Effector CD4-positive, alpha-beta T cell (primary cell): ENCODE measurements at places on chromosomes 2 and 18.

DNA sequence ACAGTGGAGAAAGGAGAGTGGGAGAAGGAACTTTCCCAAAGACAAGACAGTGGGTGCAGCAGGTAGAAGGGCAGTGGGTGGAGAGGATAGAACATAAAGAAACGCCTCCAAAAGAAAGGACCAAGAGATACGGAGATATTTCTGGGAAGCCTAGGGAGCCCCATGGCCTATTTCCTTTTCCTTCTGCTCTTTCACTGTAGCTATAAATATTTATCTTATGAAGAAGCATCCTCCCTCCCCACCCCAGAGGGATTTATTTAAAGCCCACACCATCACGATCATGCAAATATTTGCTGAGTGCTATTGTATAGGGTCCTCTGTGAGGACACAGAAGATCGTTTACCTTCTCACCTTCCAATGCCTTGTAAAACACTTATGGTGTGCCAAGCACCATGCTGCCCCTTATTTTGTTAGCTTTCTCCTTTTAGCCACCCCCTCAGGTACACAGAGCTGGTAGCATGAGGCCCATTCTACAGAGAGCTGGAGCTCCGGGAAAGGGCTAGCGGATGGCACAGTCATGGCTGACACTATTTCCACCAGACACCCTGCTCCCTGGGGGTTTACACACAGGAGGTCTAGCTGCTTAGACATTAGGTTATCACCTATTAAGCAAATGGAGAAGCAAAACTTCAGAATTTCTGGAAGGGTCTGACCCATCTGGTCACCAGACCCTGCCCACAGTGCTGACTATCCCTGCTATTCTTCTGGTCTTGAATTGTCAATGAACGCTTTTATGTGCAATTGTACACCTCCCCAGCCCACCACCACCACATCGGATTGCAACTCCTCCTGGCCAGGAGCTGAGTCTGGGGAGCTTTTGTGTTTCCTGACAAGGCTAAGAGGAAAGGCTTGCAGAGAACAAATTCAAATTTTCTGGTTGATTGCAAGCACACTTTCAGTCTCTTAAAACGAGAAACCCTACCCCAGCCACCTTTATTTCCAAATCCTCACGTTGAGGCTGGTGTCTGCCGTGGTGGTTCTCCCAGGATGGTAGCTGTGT lies 91.8 kb upstream of the KLF7 start:
- no peak for DNase-seq

- no peak for DNase-seq
Observed at GRCh38 chr18:50410894-50411293, 36.0 kb downstream of the SKA1 start.

- DNase-seq: no peak
Observed at GRCh38 chr2:221133941-221134340, 438.2 kb downstream of the EPHA4 start.

- no peak for DNase-seq
Observed at GRCh38 chr2:171289991-171290390, 129.3 kb upstream of the TLK1 start.

- no peak for DNase-seq
Observed at GRCh38 chr2:185633621-185634020, 105.0 kb upstream of the FSIP2 start.

- no peak for DNase-seq
Observed at GRCh38 chr2:67828066-67828465, 234.7 kb downstream of the C1D start.

DNA sequence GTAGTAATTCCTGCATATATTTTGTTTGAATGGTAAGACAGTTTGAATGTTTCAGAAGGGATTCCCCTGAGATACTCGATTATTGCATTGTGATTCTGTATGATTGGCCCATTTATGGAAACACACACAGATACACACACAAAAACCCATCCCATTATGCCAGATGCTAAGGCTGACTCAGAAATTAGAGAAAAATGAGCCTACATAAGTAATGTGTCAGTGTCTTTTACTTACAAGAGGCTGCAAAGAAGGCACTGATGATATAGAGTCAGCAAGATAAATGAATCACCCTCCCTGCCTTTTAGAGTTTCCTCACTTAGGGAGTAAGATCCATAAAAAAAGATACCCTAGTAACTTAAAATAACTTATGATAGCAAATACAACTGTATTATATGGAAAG lies 1481.1 kb upstream of the ACVR2A start:
- DNase-seq: no peak

DNA sequence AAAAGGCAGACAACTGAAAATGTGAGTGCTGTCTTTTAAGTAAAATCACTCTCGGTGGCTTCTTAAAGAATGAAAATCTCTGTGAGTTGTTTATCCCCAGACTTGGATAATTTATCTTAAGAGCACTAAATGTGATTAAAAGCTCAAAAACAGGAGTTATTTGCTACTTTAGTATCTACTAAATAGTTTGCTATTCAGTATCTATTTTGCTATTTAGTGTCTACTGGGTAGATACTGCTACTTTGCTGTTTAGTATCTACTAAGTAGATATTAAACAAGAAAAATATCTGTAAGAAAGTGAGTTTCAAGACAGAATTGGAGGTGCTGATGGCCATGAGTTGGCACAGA lies 1.4 kb upstream of the KCNG3 start:
- DNase-seq: no peak

DNA sequence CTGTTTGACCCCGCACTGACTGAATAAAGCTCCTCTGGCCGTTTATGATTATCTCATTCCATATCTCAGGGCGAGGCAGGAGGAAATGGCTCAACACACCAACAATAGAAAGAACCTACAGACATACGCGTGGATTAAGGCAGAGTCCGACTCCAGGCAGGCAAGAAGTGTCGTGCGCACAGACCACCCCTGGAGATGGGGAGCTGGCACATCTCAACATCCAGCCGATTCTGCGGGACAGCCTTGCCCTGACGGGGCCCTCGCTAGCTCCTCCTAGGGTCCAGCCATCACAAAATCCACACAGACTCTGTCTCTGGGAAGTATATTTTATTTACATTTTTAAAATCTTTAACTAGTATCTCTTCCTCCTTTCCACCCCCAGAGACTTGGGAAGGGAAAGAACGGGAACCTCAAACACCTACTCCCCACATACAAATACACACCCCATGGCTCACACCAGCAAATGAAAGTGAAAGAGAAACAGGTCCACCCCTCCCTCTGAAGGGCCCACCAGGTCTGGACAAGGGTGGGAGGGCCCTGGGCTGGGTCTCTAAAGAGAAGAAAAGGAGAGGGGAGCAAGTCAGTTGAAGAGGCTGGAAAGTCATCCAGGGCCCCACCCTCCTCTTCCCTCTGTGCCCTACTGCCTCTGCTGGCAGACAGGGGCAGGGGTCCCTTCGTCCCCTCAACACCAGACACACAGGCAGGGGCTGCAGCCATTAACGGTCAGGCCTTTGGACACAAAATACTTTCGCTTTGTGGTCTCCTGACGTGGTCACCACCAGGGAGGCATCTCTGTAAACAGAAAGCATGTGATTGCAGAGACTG lies 3.2 kb downstream of the GPBAR1 start:
- no peak for DNase-seq

DNA sequence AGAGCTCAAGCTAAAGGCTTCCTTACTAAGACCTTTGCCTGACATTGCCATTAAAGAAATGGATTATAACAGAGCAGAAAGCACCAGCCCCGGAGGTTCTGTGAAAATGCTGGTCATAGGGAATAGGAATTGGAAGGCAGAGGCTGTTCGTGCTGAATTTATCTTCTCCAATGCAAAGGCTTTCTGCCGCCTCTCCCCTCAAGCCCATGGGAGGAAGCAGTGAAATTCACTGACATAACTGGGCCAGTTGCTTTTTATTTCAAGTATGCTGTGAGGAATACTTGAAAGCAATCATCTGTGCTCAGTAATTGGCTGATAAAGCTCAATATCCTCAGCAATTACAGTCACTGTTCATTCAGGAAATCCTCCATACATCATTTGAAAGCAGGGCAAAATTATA lies 85.4 kb upstream of the LINC00305 start:
- no peak for DNase-seq

GRCh38 chr2:117997872-117998454 lies 15.9 kb downstream of the CCDC93 start:
- DNase-seq: no peak

GRCh38 chr2:194917519-194917918 lies 739.5 kb upstream of the SLC39A10 start:
- DNase-seq: no peak

DNA sequence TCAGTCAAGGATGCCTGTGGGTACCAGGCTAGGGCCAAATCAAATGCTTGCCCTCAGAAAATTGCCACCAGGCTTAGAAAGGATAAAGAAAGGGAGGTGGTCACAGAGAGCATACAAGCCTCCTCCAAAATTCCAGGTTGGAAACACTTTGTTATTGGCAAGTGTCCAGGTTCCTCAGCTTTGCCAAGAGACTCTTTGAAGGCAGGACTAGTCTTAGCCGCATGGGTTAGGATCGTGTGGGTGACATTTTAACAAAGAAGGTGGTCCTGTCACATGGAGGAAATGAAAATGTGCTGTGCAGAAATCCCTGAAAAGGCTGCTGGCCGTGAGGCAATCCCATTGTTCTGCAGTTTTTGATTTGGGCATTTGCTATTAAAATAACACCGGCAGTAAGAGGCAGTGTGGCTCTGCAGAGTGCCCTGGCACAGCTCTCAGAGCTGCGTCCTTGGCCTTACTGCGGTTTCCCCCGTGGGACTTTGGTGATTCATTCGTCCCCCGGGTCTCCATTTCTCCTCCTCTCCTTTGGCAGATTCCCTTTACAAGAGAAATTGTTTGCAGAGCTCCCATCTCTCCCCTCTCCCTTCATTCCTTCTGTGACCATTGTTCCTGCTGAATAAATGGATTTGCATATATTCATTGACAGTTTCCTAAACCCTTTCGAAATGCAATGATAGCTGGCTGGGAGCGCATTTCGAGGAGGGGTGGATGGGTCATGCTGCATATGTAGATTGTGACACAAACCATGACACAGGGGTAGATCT lies 187.3 kb downstream of the VAPA start:
- no peak for DNase-seq

DNA sequence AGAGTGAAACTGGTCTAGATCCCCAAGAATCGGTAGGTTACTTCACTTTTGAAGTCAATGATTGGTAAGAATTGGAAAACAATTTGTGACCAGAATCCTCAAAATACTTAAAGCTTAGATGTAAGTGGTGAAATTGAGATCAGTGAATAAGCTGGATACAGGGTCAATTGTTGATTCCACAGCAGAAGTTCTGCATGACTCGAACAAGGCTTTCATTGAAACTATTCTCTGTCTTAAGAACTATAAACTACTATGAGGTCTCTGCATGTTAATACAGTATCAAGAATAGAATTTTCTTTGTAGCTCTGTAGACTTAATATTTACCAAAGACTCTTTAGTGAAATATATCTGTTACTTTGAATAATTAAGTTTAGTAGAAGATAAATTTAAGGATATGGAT lies 324.2 kb upstream of the FIGN start:
- no peak for DNase-seq

- no peak for DNase-seq
Observed at GRCh38 chr18:36665952-36666351, 162.8 kb downstream of the TPGS2 start.

DNA sequence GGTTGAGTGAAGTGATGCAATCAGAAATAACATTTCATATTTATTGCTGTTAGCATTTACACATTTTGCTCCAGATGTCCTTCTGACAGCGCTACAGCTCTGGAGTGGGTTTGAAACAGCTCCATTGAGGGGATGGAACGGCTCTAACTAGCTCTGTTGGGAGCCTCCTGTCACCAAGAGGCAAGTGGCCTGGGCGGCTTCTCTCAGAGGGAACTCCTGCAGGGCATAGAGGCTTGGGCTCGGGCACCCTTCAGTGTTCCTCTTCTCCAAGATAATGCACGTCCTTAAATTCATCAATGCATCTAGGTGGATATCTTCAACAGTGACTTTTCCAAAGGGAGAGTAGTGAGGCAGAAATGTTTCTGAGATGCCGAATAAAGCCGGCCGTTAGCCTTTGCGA lies 122.5 kb downstream of the CNTNAP5 start:
- DNase-seq: no peak

GRCh38 chr2:23377771-23378170 lies 7.2 kb upstream of the KLHL29 start:
- no peak for DNase-seq

DNA sequence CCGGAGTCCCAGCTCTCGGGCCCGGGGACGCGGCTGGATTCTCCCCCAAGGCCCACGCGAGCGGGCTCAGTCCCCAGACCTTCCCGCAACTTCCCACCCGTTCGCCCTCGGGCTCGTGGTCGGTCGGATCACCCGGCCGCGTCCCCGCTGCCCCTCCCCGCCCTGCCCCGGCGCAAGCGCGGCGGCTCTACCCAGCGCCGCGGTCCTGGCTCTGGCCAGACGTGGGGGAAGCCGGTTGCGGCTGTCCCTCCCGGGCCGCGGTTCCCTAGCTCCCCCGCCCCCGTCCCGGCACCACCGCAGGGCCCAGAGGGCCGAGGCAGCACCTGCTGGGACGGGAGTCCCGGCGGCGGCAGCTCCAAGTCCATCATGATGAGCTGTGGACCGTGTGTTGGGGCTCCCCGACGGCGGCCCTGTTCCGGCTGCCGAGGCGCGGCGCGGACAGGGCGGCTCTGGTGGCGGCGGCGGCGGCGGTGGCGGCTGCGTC lies 276 bp downstream of the NFE2L2 start:
- no peak for DNase-seq

GRCh38 chr2:100417711-100418124 lies 250 bp upstream of the CHST10 start:
- DNase-seq: no peak

- DNase-seq: peak; percentile 27
Observed at GRCh38 chr2:25521665-25522387, 151.6 kb downstream of the DTNB start.

- no peak for DNase-seq
Observed at GRCh38 chr2:241942416-241943208, 73.1 kb downstream of the RTP5 start.

- DNase-seq: no peak
Observed at GRCh38 chr2:11377928-11378545, 33.6 kb upstream of the ROCK2 start.

DNA sequence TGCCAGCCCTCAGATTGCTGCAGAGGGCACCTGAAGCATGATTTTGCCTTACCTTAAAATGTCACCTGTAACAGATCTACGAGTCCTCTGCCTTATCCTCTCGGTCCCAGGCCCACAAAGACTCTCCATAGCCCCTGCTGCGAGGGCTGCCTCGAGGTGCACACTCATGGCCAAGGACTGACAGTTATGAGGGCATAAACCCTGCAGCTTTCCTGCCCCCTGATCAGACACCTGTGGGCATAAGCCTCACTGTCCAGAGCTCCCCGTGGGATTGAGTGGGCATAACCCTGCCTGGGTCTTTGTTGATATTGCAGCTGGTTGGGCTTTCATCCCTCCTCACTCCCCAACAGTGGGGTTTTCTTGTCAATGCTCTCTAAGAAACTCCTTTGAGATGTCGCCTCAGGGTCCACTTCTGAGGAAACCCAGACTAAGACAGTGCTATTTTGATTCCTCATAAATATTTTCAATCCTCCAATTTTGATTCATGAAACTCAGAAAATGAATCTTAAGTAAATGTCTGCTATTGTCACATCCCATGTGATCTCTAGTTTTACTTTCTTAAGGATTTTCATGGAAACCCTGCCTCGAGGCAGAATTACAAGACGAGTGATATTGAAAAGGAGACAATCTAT lies 108.5 kb upstream of the NCK2 start:
- no peak for DNase-seq

- DNase-seq: no peak
Observed at GRCh38 chr2:33426666-33427231, 49.7 kb upstream of the RASGRP3 start.
